ENCODE measurements at places on chromosomes 1 and 21. TPM values are rescaled to one million over a fixed set of nuclear protein-coding genes. Genes with fewer than 3 reads are reported as not detected.
A peak's percentile ranks its signal among the peaks of the same experiment; 100 is the strongest.

OLIG2 gene
- not detected for total RNA-seq

CHI3L2 gene
- total RNA-seq = 29.1 TPM

ZBTB7B gene
- total RNA-seq = 42.7 TPM

CYYR1 gene
- not detected for total RNA-seq

GFI1 gene
- total RNA-seq = 29.9 TPM

GRCh38 chr1:19344372-19344810, 32.3 kb downstream of the SLC66A1 start:
- peak; percentile 55 for DNase-seq

GRCh38 chr1:229238231-229238630, 32.7 kb upstream of the RAB4A start:
- DNase-seq = no peak

DNA sequence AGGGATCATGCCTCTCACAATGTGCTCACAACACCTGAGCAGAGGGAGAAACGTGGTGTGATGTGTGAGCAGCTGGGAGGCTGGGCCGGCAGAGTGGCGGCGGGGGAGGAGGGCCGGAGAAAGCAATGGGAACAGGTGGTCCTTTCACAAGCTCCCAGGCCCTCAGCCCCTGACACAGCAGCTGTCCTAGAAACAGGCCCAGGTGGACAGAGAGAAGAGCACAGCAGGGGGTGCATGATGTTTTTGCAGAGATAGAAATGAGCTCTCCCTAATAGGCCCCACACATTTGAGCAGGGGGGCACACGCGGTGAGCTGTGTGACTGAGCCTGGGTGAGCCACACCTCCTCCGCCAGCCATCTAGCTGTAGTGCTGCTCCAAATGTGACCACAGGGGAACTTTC, 7.6 kb upstream of the RGS16 start:
- DNase-seq = no peak

- DNase-seq = no peak
Observed at GRCh38 chr1:175894581-175894980, 151.2 kb upstream of the TNR start.

DNA sequence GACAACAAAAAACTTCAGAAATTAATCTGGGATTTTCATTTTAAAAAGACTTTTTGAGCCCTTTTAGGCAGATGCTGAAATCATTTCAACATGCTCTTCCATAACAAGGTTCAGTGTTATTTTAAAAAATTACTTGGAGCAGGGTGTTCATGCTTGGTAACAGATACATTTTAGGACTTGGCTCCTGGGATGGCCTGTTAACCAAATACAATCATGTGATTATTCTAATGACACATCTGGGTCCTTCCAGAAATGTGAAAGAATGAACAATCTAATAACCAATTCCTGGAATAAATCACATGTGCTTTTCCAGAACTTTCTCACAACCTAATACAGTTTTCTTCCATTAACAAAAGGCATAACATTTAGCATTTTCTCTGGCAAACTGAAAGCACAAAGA, 379.8 kb upstream of the RUNX1 start:
- no peak for DNase-seq

- DNase-seq = no peak
Observed at GRCh38 chr1:203690730-203691129, 64.1 kb downstream of the ATP2B4 start.

DNA sequence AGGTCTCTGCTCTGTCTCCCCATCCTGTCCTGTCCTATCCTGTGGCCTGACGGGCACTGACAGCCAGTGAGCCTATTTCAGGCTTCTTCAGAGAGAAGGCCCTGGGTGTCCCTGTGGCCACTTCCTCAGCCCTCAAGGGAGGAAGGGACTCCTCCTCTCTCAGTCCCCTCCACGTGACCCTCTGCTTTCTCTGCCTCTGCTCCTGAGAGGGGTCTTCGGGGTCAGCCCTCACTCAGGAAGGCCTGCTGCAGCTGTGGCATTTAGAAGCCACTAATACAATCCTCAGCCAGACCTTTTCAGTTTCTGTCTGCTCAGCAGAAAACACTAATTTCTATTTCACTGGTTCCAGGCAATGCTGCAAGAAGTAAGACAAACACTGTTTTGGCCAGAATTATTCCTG, 43.6 kb upstream of the ETV3 start:
- no peak for DNase-seq

DNA sequence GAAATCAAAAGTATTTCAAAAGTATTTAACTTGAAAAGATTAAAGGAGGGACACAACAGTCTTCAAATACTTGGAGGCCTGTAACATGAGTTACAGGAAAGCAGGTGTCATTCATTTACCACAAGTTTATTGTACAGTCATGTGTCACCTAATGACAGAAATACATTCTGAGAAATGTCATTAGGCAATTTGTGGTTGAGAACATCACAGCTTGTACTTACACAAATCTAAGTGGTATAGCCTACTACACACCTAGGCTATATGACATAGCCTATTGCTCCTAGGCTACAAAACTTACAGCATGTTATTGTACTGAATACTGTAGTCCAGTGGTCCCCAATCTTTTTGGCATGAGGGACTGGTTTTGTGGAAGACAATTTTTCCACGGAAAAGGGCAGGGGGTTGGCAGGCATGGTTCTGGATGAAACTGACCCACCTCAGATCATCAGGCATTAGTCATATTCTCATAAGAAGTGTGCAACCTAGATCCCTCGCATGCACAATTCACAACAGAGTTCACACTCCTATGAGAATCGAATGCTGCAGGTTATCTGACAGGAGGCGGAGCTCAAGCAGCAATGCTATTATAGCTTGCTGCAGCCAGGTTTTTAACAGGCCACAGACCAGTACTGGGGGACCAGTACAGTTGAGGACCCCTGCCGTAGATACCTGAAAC, 25.0 kb upstream of the PHTF1 start:
- DNase-seq = no peak

DNA sequence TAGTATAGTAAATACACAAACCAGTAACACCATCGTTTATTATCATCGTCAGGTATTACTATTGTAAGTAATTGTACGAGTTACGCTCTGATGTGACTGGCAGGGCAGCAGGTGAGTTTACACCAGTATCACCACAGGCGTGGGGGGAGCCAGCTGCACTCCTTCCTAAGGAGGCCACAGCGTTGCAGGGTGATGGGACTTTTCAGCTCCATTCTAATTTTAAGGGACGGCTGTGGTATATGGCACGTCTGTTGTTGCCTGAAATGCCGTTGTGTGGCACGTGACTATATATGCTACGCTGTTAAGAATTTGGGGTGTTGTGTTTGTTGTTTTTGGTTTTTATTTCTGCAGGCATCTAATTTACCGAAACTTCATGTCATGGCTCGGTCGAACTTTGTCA, 164.8 kb upstream of the COL6A1 start:
- DNase-seq = no peak

DNA sequence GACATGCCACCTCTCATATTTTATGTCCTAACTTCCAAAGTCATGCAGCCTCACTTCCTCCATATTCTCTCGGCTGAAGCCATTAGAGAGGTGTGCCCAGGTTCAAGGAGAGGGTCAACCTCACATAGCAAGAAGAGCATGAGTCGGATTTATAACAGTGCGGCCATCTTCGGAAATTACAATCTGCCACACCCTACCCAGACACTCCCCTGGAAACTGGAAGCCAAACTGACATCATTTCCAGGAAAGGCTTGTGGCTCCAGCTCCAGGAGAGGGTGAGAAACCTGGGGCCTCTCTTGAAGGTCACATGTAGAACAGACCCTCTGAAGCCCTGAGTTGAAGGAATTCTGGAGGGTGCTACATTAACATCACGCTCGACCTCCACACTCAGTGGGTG, 73.5 kb downstream of the RRAGC start:
- no peak for DNase-seq

GRCh38 chr1:44542420-44543063, 131.7 kb downstream of the TMEM53 start:
- DNase-seq = no peak

DNA sequence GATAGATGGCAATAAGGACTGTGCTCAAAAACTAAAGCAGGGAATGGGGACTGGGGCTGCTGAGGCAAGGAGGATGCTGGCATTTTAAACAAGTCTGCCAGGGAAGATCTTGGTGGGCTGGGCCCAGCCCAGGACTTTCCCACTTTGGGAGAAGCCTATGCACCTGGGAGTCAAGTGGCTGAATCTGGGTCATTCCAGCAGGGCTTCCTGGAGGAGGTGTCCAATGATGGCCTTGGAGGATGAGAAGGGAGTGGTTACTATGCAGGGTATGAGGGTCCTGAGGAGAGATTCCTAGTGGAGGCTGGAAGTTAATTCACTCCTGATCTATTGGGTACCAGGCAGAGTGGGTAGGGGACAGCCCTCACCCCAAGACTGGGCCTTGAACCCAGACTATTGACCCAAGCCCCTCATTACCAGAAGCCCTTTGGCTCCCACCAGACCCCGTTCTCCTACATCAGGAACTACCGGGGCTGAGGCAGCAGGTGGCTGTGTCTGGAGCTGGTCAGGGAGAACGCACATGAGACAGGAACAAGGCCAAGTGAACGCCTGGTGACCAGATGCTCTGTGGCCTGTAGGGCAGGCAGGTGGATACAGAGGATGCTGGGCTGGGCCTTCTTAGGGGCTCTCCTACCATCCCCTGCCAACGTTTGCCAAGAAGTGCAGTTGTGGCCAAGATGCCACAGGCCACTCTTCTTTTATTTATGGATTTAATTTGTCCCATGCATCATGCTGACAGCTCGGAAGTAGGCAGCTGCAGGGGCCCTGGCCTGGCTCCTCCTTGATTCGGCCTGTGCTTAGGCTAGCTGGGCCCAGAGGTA, 18.3 kb upstream of the LRP8 start:
- no peak for DNase-seq

DNA sequence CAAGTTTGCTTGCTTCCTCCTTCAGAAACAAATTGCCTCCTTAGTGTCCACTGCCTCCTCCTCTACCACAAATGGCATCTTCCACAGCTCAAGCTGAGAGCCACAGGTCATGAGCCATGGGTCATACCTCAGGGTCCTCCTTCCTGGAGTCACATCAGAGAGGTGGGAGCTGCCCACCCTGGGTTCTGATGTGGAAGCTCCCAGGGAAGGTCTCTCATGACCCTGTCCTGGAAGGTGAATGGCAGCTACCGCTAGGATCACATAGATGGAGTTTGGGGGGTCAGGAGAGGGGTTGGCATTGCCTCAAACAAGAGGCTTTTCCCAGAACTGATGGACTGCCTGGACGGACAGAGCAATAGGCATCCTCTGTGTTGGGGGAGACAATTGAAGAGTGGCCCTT, 321.4 kb downstream of the MATN1 start:
- DNase-seq = no peak

GRCh38 chr1:194174528-194174927, 988.1 kb upstream of the B3GALT2 start:
- DNase-seq = no peak

- DNase-seq = peak; percentile 37
Observed at GRCh38 chr1:179229214-179230140, at the start of gene ABL2. TSS of gene ABL2 (minus strand) at chr1:179229677. CDS start at chr1:179229397, 280 bp downstream.

Data from naive thymus-derived CD4-positive, alpha-beta T cell (primary cell).